ENCODE measurements at places on chromosomes 5 and 9. TPM values are rescaled to one million over a fixed set of nuclear protein-coding genes. Genes with fewer than 3 reads are reported as not detected.

Gene GPR150
- 0.26 TPM for total RNA-seq

- DNase-seq, result no peak
Measured at GRCh38 chr5:35114698-35115097, 66.9 kb upstream of the AGXT2 start.

- no peak for DNase-seq
Measured at GRCh38 chr9:132046456-132046855, 33.2 kb downstream of the MED27 start.

DNA sequence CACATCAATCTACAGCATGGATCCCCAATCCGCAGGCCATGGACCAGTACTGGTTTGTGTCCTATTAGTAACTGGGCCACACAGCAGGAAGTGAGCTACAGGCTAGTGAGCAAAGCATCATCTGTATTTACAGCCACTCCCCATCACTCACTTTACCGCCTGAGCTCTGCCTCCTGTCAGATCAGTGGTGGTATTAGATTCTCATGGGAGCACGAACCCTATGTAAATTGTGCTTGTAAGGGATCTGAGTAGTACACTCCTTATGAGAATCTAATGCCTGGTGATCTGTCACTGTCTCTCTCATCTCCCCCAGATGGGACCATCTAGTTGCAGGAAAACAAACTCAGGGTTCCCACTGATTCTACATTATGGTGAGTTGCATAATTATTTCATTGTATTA is 212.7 kb upstream of the FAM174A start:
- DNase-seq, result no peak

Gene UGT3A1
- not detected for total RNA-seq

GRCh38 chr5:122321921-122322320 is 9.9 kb downstream of the SNCAIP start:
- DNase-seq, result no peak

Gene CCNI2
- 9.1 TPM for total RNA-seq
